Gastrocnemius medialis (tissue), 4 donors: ENCODE measurements at places on chromosomes 7 and 10.
A peak's percentile ranks its signal among the peaks of the same experiment; 100 is the strongest.

- H3K36me3 ChIP-seq: no peaks in the 10 kb centered on the region
- H3K4me3 ChIP-seq: no peak overlapping the region
- no peak overlapping the region for H3K27ac ChIP-seq
Measured at GRCh38 chr7:43303740-43304241, 191.3 kb downstream of the HECW1 start.

DNA sequence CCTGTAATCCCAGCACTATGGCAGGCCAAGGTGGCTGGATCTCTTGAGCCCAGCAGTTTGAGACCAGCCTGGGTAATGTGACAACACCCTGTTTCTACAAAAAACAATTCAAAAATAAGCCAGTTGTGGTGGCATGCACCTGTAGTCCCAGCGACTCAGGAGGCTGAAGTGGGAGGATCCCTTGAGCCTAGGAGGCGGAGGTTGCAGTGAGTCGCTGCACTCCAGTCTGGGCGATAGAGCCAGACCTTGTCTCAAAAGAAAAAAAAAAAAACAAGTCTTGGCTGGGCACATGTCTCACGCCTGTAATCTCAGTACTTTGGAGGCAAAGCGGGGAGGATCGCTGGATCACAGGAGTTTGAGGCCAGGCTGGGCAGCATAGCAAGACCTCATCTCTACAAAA, 74.6 kb upstream of the PDSS1 start:
- no peaks in the 10 kb centered on the region for H3K4me1 ChIP-seq
- H3K27me3 ChIP-seq: peaks cover 18% of the 10 kb centered on the region
- no peak overlapping the region for H3K27ac ChIP-seq
- H3K36me3 ChIP-seq: no peaks in the 10 kb centered on the region
- DNase-seq: no peak

DNA sequence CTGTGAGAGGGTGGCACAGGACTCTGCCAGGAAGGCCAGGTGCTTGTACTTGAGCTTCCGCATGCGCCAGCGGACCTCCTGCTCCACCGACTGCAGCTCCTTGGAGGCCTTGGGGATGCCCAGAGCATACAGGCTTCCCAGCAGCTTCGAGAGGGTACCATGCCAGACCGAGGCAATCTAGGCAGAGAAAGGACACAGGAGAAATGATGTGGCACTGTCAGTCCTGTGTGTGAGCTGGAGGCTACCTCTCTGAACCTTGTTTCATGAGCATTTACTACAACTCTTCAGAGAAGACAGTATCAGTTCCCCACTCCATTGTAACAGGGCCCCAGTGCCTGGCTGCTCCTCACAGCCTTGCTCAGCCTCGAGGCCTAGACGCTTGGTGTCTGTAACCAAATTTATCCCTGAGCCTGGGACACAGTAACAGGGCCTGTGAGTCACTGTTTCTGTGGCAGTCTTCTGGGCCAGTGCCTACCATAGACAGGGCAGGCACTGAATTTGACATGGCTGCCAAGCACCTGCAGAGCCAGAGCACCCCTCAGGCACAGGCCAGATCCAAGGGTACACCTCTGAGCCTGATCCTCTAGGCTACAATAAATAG, 5.8 kb downstream of the TBRG4 start:
- peaks cover 81% of the 10 kb centered on the region for H3K36me3 ChIP-seq
- peak overlapping the region; percentile 56 for H3K27ac ChIP-seq
- no peaks in the 10 kb centered on the region for H3K27me3 ChIP-seq
- peaks cover 38% of the 10 kb centered on the region for H3K4me1 ChIP-seq

DNA sequence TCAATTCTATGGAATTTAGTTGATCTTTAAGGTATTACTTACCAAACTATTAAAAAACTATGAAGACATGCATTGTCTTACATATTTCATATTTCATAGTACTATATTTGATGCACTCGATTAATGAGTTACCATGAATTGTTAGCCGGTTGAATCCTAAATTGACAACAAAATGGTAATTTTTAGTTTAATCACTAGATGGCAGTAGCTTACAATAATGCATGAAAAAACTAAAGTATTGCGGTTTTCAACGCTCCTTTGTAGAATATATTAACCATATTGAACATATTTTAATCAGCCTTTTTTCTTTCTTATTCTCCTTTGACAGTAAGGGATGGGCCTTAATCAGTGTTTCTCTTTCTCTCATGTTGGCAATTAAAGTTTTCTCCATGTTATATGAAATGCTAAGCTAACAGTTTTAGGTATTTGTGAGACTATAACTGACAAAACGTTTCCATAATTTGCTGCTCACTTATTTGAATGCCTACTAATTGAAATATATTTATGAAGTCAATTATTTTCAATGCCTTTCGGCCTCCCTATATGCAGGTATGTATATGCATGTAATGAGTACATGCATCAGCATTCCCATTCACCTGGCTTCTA, 48.5 kb upstream of the ARL4A start:
- no peaks in the 10 kb centered on the region for H3K4me1 ChIP-seq
- DNase-seq: no peak
- no peak overlapping the region for H3K27ac ChIP-seq
- H3K4me3 ChIP-seq: no peak overlapping the region

- DNase-seq: no peak
- H3K4me1 ChIP-seq: no peaks in the 10 kb centered on the region
- no peaks in the 10 kb centered on the region for H3K27me3 ChIP-seq
- H3K27ac ChIP-seq: no peak overlapping the region
Measured at GRCh38 chr10:76868098-76868977, 769.3 kb downstream of the KCNMA1 start.

- peaks cover 9% of the 10 kb centered on the region for H3K4me1 ChIP-seq
- H3K4me3 ChIP-seq: no peak overlapping the region
- no peaks in the 10 kb centered on the region for H3K36me3 ChIP-seq
- peak overlapping the region; percentile 90 for H3K27ac ChIP-seq
Measured at GRCh38 chr10:78277314-78278057, 243.8 kb downstream of the RPS24 start.

DNA sequence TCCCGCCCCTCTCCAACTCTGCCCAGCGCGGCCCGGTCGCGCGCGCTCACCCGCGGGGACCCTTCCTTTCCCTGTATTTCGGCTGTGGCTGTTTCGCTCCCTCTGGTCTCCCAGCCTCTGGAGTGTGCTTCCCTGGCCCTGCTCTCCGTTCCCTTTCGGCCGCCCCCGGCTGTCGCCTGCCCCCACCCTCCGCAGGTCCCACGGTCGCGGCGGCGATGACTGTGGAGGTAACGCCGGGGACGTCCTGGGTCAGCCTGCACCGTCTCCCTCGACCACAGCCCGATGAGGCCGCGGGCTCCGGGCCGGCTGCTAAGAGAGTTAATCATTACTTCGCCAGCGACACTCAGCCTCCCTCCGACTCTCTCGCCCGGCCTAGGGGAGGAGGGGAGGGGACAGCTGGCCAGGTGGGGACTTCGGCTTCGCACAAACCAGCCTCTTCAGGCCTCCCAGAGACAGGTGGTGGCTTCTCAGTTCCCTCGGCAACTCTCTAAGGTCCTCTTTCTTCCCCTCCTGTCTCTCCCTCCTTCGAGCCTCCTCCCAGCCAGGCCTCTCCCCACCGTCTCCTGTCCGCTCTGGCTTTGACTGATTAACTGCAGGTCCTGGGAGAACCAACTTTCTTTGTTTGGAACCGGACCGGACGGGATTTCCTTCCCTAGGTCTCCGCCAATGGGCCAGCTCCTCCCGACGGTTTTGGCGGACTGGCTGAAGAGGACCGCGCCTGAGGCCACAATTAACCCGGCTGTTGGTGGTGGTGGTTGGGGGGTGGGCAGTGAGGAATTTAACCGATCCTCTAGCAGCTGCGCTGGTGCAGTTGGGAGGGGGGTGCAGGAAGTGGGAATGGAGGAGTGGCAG, 5.6 kb upstream of the PAX2 start:
- H3K4me1 ChIP-seq: peaks cover 15% of the 10 kb centered on the region
- H3K4me3 ChIP-seq: peak overlapping the region; percentile 21
- H3K36me3 ChIP-seq: no peaks in the 10 kb centered on the region
- no peak overlapping the region for H3K27ac ChIP-seq
- H3K27me3 ChIP-seq: peaks cover 99% of the 10 kb centered on the region

GRCh38 chr10:15801641-15802040, 58.7 kb downstream of the MINDY3 start:
- H3K27me3 ChIP-seq: no peaks in the 10 kb centered on the region
- no peak overlapping the region for H3K27ac ChIP-seq
- no peak overlapping the region for H3K4me3 ChIP-seq
- no peaks in the 10 kb centered on the region for H3K36me3 ChIP-seq
- no peak for DNase-seq
- H3K4me1 ChIP-seq: peaks cover 8% of the 10 kb centered on the region

GRCh38 chr10:58488921-58489320, 23.8 kb upstream of the BICC1 start:
- H3K4me1 ChIP-seq: no peaks in the 10 kb centered on the region
- no peak overlapping the region for H3K4me3 ChIP-seq
- H3K27me3 ChIP-seq: no peaks in the 10 kb centered on the region
- DNase-seq: no peak

- no peak overlapping the region for H3K27ac ChIP-seq
- no peak for DNase-seq
- H3K27me3 ChIP-seq: no peaks in the 10 kb centered on the region
- no peaks in the 10 kb centered on the region for H3K36me3 ChIP-seq
- H3K4me3 ChIP-seq: no peak overlapping the region
Measured at GRCh38 chr7:48691788-48692187, 232.6 kb upstream of the CDC14C start.

- H3K4me1 ChIP-seq: peaks cover 3% of the 10 kb centered on the region
- H3K4me3 ChIP-seq: no peak overlapping the region
- no peak overlapping the region for H3K27ac ChIP-seq
- no peaks in the 10 kb centered on the region for H3K36me3 ChIP-seq
- DNase-seq: no peak
Measured at GRCh38 chr7:121390109-121390508, 6.0 kb downstream of the FAM3C start.

GRCh38 chr10:4663162-4663992, 162.6 kb upstream of the AKR1E2 start:
- H3K4me3 ChIP-seq: peak overlapping the region; percentile 28
- H3K27ac ChIP-seq: peak overlapping the region; percentile 99
- peak; percentile 95 for DNase-seq
- H3K4me1 ChIP-seq: peaks cover 41% of the 10 kb centered on the region
- no peaks in the 10 kb centered on the region for H3K36me3 ChIP-seq

DNA sequence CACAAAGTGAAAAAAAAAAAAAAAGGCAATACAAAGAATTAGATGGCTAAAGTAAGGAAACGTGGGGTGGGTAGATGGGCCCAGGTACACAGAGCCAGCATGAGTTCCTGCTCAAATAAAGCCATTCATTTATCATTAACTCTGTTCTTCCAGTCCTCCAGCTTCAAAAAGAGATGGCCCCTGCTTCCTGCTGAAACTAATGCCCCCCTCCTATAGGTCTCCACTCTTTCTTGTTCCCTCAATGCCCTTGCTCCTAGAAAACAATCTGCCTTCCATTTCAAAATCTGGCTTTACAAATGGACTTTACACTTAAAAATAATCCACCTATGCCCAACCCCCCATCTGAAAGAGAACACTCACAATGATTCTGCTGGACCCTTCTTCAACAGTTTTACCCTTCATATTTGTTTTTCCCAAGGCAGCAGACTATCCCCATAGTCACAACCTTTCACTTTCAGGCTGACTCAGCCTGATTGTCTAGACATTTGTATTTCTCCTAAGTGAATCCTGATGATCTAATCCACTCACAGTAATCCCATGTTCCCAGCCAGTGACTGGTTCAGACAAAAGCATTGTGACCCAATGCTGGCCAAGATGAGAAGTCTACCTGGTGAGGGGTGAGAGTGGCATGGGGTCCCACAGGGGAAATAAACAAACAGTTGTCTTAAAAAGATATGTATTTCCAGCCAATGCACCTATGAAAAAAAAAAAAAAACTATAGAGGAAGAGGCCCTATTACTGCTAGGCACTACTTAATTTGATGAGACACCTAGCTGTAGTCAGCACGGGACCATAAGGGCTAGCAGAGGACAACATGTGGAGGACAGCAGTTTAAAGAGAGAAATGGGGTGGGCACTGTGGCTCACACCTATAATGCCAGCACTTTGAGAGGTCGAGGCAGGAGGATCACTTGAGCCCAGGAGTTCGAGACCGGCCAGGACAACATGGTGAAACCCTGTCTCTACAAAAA, 74.6 kb upstream of the GRID1 start:
- peaks cover 71% of the 10 kb centered on the region for H3K36me3 ChIP-seq
- no peaks in the 10 kb centered on the region for H3K27me3 ChIP-seq
- DNase-seq: no peak
- H3K4me3 ChIP-seq: no peak overlapping the region

DNA sequence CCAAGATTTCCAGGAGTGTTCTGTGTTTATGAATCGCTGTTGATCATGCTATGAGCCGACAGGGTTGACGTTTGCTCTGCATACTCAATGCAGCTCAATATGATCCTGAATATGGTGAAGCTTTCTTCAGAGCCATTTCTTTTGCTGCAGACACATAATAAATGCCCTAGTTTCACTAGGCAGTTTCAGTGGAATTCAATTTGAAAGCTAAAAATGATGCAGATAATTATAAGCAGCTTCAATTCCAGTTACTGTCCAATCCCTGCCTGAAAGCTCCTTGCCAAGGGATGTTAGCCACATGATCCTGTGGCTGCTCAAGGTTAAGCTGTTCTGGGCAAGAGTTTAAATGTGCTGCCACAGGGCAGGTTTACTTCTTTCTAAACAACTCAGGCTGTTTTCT, 805.6 kb downstream of the NRG3 start:
- H3K27ac ChIP-seq: no peak overlapping the region
- no peaks in the 10 kb centered on the region for H3K27me3 ChIP-seq
- no peak overlapping the region for H3K4me3 ChIP-seq
- no peaks in the 10 kb centered on the region for H3K4me1 ChIP-seq
- DNase-seq: no peak

- H3K36me3 ChIP-seq: no peaks in the 10 kb centered on the region
- peak; percentile 98 for DNase-seq
- peak within 1 kb of the TSS; percentile 79 for H3K4me3 ChIP-seq
- peak within 1 kb of the TSS; percentile 95 for H3K27ac ChIP-seq
- H3K4me1 ChIP-seq: peaks cover 14% of the 10 kb centered on the region
- H3K27me3 ChIP-seq: no peaks in the 10 kb centered on the region
Measured at GRCh38 chr7:44606341-44607140, at the start of gene OGDH. Gene OGDH, plus strand, starts transcription at chr7:44606627. Its CDS starts 17,717 bp downstream, at chr7:44624344.

- H3K27me3 ChIP-seq: no peaks in the 10 kb centered on the region
- H3K27ac ChIP-seq: no peak overlapping the region
- no peaks in the 10 kb centered on the region for H3K4me1 ChIP-seq
- no peak overlapping the region for H3K4me3 ChIP-seq
- no peak for DNase-seq
Measured at GRCh38 chr7:70761711-70762328, 370.1 kb upstream of the GALNT17 start.

- H3K27ac ChIP-seq: no peak overlapping the region
- no peak for DNase-seq
- H3K36me3 ChIP-seq: no peaks in the 10 kb centered on the region
- H3K4me3 ChIP-seq: no peak overlapping the region
- H3K27me3 ChIP-seq: no peaks in the 10 kb centered on the region
Measured at GRCh38 chr10:15313047-15313446, 58.0 kb downstream of the FAM171A1 start.
